ENCODE measurements at places on chromosomes 13 and 19. TPM values are rescaled to one million over a fixed set of nuclear protein-coding genes. Genes with fewer than 3 reads are reported as not detected.
A peak's percentile ranks its signal among the peaks of the same experiment; 100 is the strongest.

GRCh38 chr19:58578012-58578925 is 5.1 kb upstream of the MZF1 start:
- DNase-seq, result no peak

GRCh38 chr13:49521224-49521623 is 25.5 kb downstream of the PHF11 start:
- no peak for DNase-seq

- no peak for DNase-seq
Measured at GRCh38 chr13:21671620-21672286, 880 bp downstream of the FGF9 start.

- DNase-seq, result peak; percentile 60
Measured at GRCh38 chr13:60267498-60268202, 103.9 kb upstream of the DIAPH3 start.

DNA sequence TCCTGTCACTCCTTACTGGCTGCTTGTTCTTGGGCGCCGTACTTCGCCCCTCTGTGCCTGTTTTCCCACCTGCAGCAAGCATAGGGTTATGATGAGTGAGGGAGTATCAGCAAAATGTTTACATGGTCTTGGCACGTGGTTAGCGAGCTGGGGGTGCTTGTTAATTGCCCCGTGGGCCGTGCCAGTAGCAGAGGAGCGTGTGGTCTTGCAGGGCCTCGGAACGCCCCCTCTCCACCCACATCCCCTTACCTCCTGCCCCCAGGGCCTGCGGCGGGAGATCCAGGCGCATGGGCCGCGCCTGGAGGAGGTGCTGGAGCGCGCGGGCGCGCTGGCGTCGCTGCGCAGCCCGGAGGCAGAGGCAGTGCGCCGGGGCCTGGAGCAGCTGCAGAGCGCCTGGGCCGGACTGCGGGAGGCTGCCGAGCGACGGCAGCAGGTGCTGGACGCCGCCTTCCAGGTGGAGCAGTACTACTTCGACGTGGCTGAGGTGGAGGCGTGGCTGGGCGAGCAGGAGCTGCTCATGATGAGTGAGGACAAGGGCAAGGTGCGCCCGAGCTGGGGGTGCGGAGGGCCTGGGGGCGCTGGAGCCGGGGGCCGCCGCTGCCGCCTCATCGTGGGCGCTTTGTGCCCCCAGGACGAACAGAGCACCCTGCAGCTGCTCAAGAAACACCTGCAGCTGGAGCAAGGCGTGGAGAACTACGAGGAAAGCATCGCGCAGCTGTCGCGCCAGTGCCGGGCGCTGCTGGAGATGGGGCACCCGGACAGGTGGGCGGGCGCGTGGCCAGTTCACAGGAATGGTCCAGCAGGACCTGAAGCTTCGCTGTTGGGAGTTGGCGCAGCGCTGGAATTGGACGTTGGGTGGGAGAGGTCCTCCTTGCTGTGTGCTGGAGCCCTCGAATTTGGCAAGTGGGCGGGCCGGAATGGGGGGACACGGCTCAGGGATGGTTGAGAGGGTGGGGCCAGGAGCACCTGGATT is 22.5 kb upstream of the SHKBP1 start:
- no peak for DNase-seq

DNA sequence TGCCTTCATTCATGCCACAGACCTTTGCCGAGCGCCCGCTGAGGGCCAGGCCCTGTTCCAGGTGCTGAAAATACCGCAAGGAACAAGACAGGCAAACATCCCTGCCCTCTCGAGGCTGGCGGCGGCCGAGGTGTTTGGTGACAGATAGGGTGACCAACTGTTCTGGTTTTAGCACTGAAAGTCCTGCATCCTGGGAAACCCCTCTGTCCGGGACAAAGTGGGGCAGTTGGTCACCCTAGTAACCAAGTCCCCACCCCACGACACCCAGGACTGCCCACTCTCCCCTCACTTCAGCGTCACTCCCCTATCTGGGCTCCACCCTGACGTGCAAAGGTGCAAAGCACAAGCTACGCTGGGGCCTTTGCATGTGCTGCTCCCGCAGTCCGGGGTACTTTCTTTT is 17.3 kb downstream of the ZBTB7A start:
- DNase-seq, result no peak

GRCh38 chr19:3695986-3696659 is 4.1 kb downstream of the PIP5K1C start:
- DNase-seq, result no peak

GRCh38 chr19:45761714-45762113 is 7.3 kb downstream of the SIX5 start:
- no peak for DNase-seq

DNA sequence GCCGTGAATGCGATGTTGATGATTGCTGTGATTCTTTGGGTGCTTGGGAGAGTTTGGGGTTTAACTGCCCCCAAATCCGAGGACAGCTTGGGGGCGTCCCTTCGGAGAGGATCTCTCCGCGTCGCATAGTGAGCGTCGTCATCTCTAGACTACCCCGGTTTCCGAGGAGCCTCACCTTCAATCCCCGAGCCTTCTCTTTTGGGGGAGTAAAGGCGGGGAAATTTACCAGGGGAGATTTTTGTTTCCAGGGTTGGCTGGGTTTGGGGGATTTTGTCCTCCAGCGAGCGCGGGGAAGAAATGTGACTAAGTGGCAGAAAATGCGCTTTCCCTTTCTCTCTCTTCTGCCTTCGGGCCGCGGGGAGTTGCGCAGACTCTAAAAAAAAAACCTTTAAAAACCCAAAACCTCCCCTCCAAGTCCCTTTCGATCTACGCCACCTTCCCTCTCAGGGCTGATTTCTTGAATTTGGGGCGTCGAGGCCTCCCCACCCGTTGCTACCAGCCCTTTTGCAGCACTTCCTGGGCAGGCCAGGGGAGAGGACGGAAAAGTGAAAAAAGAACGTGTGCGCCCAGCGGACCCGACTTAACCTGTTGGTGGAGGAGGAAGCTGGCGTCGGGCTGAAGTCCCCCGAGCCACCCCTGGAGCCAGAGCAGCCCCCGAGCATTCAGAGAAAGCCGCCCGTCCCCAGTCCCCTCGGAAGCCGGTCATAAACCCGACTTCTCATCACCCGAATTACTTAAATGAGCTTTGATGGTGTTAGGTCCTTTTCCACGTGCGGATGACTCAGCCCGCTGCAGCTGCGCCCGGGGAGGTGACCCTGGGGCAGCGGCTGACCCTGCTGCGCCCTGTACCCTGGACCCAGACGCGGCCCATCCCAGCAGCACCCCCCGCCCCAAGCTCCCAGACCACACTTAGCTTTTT is 17.7 kb downstream of the NFIX start:
- DNase-seq, result peak; percentile 41

- no peak for DNase-seq
Measured at GRCh38 chr19:808423-808775, 11.1 kb downstream of the PTBP1 start.

- DNase-seq, result no peak
Measured at GRCh38 chr13:33728271-33729037, 89.5 kb upstream of the RFC3 start.

- no peak for DNase-seq
Measured at GRCh38 chr13:78121459-78122348, 203.1 kb upstream of the EDNRB start.

- DNase-seq, result no peak
Measured at GRCh38 chr13:39016087-39016486, 21.8 kb downstream of the PROSER1 start.

- no peak for DNase-seq
Measured at GRCh38 chr13:42638886-42639285, 64.9 kb downstream of the TNFSF11 start.

- DNase-seq, result no peak
Measured at GRCh38 chr13:22162889-22163288, 492.0 kb downstream of the FGF9 start.

DNA sequence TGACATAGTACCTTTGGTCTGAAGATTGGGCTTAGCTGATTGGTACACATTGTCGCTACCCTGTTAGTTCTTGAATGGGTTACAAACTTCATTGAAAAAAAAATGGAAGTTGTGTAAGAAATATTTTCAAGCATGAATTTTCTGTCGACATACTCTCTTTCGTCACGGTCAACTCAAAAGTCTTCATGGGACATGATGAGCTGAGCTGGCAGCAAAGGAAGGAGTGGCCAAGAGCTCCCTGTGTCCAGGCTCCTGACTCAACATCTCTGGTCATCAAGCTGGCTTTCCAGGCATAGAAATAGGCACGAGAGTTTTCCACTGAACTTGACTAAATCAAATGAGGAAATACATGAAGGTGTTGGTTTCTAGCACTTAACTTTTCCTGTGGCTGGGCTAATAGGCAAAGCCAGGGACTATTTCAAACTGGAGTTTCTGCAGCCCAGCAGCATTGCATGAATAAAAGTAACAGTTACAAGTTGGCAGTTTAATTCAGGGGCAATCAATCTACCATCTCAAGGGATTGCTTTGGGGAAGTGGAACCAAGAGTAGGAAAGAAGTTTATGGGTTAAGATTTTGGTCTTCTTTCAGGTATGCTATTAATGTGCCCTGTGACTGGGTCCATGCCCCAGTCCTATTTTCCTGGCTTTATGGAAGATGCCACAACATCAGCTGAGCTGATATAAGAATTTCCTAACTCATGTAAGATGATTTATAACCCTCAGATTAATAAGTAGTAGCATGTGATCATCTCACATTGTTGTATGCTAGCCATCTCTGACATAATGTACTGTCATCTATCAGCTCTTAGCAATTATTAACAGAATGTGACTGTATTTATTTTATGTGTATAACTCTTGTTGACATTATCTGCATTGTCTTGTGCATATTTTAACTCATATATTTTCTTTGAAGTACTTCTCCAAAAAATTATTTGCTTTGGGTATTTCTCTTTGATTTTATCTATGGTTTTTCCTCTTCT is 385.8 kb downstream of the DLEU7 start:
- no peak for DNase-seq

- no peak for DNase-seq
Measured at GRCh38 chr19:48192750-48193149, 22.3 kb downstream of the ZSWIM9 start.

- peak; percentile 93 for DNase-seq
Measured at GRCh38 chr13:22114630-22115311, 443.9 kb downstream of the FGF9 start.

DNA sequence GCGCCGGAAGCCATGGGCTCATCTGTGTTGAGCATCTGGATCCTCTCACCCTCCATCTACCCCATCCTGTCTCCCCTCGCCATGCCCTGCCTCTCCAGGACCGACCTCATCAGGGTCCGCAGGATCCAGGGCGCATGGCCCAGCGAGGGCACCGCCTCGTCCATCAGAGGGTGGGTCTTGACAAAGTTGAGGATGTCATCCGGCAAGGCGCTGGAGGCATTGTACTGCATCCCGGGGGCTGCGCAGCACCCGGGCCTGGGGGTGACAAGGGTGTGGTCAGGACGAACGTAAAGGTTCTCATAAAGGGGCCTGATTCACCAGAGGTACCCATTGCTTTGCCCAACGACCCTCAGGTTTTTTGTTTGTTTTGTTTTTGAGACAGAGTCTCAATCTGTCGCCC is 9.5 kb downstream of the SEMA6B start:
- no peak for DNase-seq

DNA sequence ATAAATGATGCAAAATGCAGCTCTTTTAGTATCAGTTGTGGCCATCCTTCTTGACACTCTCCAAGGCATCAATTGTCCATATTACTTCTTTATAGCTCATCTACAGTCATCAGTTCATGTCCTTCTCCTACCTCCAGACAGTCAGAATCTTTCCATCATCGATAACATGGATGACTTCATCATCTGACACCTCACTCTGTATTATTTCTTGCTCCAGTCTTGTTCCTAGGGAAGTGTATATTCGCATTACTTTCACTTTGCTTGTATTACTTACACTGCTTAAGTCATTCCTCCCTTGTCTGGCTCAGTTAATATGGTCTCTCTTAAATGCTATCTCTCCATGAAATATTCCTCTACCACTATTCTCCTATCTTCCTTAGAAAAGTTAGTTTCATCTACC is 999.1 kb upstream of the SLC10A2 start:
- DNase-seq, result no peak

DNA sequence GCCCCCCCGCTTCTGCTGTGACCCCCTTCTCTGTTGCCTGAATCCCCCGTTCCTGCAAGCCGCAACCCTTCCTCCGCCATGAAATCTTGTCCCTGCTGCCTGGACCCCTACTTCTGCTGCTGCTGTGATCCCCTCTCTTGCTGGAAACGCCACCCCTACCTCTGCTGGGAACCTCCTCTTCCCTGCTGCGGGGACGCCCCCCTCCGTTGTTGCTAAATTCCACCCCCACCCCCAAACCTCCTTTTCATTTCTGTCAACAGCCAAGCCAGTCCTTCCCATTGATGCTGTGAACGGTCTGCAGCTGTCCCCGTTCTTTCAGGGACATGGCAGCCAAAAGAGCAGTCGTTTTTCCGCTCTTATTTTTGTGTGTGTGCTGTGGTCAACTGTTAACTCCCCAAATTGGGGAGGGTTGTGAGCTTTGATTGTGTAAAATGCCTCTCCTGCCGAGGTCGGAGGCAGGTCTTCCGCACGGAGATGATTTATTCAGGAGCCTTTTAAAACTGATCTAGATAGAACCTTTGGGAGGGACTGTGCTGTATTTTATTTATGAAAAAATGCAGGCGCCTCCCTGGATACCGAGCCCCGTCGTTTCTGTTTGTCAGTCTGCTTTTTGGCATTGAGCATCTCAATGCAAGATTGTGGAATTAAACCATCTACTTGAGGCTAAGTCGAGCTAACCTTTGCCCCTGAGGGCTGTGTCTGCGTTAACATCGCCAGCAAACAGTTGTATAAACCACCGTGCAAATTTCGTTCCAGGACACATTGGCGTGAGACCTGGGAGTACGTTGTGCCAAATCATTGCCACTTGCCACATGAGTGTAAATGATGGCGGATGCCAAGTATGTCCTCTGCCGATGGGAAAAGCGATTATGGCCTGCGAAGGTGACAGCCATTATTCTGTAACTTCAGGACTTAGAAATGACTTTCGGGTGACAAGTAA is 27.9 kb upstream of the NDUFS7 start:
- DNase-seq, result peak; percentile 26

The HCST gene
- 63.3 TPM for total RNA-seq

The DHDH gene
- total RNA-seq, result under 0.01 TPM

The KLHL1 gene
- not detected for total RNA-seq

The LGALS7 gene
- total RNA-seq, result not detected

The ZNF154 gene
- total RNA-seq, result 15.1 TPM

The ATP7B gene
- 14.0 TPM for total RNA-seq

The ZNF573 gene
- total RNA-seq, result 4.0 TPM

The ZNF442 gene
- total RNA-seq, result 1.1 TPM

The ZNF835 gene
- total RNA-seq, result 10.5 TPM

The ZNF534 gene
- total RNA-seq, result under 0.01 TPM

The ARHGAP35 gene
- total RNA-seq, result 22.1 TPM

The XRCC1 gene
- 43.4 TPM for total RNA-seq

The DAND5 gene
- total RNA-seq, result under 0.01 TPM

The PSG3 gene
- total RNA-seq, result not detected

The C19orf81 gene
- total RNA-seq, result 1.6 TPM
